ENCODE measurements at places on chromosomes 12 and 14.

DNA sequence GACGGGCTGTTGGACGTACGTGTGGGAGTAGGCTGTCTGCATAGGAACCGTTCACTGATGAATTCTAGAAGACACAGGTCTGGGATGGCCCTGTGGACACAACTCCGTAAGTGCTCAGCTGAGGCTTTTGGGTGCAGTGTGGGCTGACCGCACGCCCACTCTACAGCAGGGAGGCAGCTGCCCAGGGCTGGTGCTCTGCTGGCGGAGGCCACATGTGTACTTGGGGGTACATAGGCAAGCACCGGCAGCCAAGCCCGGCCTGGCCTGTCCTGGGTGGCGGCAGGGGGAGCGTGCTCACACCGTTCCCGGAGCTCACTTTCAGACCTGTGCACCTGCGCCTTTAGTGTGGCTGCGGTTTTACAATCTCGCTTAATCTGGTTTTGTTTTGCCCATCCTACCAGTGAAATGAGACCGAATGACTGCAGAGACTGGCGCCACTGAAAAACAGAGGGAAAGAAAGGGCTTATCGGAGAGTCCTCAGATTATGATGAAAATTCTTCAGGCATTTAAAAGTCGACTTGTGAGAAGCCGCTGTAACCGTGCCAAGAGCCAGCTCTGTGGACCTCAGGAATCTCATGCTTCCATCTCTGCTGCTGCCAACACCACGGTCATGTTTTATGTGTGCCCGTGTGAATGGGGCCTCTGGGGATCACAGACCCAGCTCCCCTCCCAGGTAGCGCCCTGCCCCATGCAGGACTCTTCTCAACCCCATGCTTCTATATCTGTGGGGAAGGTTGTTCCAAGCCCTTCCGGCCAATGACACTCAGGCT, 45.8 kb downstream of the SSH1 start:
- no peak for DNase-seq

DNA sequence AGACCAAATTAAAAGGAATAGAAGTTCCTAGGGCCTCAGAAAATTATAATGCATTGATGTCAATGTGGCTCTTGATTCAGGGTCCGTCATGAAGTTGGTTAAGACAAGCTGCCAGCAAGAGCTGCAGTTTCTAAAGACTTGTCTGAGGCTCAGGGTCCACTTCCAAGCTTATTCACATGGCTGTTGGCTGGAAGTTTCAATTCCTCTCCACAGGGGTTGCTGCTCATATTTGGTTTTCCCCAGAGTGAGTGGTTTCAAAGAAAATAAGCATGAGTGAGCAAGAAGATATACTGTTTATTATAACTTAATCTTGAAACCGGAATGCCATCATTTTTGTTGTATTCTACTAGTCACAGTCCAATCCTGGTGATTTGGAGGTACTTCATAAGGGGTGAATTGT, 1247.4 kb downstream of the LRFN5 start:
- no peak for DNase-seq

DNA sequence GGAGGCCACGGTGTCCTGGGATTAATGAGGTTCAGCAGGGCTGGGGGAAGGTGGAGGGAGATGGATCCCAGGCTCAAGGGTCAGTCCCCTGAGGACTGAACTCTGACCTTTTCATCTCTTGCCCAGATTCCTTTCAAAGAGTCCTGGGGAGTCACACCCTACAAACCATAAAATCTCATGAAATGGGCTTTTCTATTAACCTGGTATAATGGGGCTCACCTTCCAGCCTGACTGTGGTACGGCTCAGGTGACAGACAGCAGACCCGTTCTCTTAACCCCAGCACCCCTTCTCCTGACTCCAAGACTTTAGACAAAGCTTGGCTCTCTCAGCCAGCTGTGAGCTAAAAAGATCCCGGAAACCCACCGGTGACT, 268.2 kb downstream of the ADGRD1 start:
- DNase-seq: no peak

- no peak for DNase-seq
Observed at GRCh38 chr14:81209167-81209836, 11.5 kb downstream of the GTF2A1 start.

- no peak for DNase-seq
Observed at GRCh38 chr12:67656251-67656650, 7.7 kb downstream of the DYRK2 start.

Measured in DMS79 treated with DMSO at 0.1 percent for 48 hours (cell line).